GOT3 (cell line): ENCODE measurements at places on chromosomes 7 and 10.

GRCh38 chr7:100641463-100641859 is at the start of gene TFR2:
Gene TFR2 (minus strand): TSS chr7:100641552. CDS start chr7:100641509, 43 bp downstream.
- DNase-seq, result no peak

- DNase-seq, result no peak
These were observed 151.8 kb upstream of the TPK1 start for GRCh38 chr7:144987686-144988085.

GRCh38 chr10:101666083-101666482 is 28.9 kb downstream of the FBXW4 start:
- DNase-seq, result no peak

DNA sequence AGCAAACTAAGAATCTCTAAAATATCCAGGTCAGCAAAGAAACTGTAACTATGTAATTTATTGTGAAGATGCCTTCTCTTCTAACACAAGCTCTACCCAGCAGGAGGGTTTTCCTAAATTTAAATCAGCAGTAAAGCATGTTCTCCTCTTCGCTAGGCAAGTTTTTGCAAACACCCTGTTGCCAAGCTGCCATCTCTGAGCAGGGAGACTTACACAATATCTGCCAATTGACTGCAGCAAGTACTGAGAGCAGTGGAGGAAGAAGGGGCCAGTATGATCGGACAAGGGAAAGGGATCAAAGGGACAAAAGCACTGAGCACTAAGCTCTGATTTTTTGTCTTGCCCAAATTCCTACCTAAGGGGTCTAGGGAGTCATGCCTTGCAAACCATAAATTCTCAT is 16.0 kb upstream of the LANCL2 start:
- DNase-seq, result no peak

DNA sequence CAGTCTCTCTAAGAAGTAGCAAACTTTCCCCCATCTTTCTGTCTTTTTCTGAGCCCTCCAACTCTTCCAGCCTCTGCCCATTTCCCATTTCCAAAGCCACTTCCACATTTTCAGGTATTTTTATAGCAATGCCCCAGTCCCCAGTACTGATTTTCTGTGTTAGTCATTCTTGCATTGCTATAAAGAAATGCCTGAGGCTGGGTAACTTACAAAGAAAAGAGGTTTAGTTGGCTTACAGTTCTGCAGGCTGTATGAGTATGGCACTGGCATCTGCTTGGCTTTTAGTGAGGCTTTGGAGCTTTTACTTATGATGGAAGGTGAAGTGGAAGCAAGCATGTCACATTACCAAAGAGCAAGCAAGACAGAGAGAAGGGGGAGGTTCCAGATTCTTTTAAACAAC is 17.2 kb downstream of the PLCE1 start:
- no peak for DNase-seq

DNA sequence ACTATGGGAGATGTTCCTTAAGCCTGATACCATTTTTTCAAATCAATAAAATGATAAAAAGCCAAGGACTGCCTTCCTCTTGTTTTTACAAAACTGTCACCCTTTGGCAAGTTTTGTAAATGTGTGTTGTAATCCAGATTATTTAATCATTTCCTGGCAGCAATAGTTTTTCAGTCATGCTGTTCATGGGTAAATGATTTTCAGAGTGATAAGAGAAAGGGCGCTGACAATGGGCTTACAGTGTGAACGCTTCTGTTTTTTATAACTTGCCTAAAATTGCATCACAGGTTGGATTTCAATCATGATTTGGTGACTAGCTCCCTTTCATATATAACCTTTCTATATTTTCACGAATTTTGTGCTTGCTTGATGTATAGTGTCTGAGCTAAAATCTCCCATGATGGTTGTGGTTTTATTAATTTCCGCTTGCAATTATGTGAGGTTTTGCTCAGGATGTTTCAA is 19.0 kb upstream of the DMBT1 start:
- no peak for DNase-seq
